ENCODE measurements at places on chromosomes 16 and 17.

DNA sequence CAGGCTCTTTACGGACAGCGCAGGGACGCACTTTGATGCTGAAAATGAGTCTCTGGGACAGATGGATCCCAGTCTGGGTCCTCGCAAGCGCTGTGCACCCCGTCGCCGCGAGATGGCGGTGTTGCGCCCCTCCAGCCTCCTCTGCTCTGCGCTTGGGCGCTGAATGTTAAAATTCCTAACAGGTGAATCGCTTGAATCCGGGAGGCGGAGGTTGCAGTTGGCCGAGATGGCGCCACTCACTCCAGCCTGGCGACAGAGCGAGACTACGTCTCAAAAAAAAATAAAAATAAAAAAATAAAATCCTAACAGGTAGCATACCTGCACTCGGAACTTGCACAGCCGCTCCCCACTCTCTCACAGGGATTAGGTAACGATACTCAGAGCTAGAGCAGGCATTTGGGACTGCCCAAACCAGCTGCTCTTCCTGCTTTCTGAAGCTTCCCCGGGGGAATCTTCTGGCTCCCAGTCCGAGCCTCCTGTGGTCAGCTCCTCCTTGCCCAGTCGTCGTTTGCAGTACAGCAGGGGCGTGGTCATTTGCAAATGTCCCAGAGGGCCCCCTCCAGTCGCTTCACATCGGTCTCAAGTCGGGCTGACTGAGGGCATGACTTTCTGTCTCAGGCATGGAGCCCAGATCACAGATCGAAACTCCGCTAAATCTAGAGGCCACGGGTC is 26.2 kb upstream of the OSGIN1 start:
- DNase-seq: peak; percentile 60

DNA sequence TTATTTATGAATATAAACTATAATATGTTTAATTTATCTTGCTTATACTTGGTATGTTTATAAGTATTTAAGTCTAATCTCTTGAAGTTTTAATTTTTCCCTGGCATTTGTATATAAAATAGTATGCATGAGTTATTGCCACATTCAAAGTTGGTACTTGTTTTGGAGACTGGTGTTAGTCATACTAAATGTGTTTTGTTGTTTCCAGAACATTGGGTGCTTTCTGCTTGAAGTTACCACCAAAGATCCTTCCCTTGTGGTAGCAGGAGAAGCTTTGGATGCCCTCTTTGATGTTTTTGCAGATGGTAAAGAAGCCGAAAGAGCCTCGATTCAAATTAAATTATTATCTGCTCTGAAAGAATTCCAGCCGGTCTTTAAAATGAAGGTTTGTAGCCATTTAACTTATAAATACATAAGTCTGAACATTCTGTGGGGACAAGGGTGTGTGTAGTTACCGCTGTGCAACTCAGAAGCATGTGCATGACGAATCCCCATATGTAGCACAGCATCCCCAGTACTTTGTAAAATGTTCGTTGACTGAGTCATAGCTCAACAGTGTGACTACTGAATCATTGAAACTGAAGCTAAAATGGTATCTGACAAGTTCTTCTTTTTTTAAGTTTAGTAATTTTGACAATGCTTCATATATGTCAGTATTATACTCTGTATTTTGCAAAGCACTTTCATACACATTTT is 36.4 kb downstream of the HEATR3 start:
- DNase-seq: no peak

GRCh38 chr17:77875051-77875780 is 83.3 kb upstream of the TNRC6C start:
- no peak for DNase-seq

- no peak for DNase-seq
These were observed 29.4 kb downstream of the CACNA1H start for GRCh38 chr16:1182316-1182671.

GRCh38 chr16:68273896-68274295 is 9.6 kb downstream of the SLC7A6 start:
- no peak for DNase-seq
